ENCODE measurements at places on chromosomes 4 and X. TPM values are rescaled to one million over a fixed set of nuclear protein-coding genes. Genes with fewer than 3 reads are reported as not detected.

The ETDB gene
- not detected for total RNA-seq

The TNIP3 gene
- total RNA-seq = not detected

The CHST7 gene
- total RNA-seq = 2.9 TPM

The TEX13D gene
- total RNA-seq = 0.45 TPM

The BTC gene
- total RNA-seq = 0.16 TPM
